ENCODE measurements at places on chromosomes 3 and 15.

GRCh38 chr15:80599359-80599758, 95.8 kb upstream of the ABHD17C start:
- no peak for DNase-seq

DNA sequence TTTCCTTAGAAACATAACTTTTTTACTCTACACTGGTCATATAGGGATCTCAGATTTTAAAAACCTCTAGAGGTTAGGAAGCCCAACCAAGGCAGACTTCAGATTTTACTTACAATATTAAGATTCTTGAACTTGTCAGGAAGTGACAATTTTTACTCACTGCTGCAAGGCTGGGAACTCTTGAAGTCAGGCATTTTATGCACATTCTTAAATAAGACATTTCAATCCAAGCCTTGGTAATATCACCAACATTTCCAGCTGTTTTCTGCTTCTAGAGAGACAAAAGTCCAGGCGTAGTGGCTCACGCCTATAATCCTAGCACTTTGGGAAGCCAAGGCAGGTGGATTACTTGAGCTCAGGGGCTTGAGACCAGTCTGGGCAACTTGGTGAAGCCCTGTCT, 33.6 kb upstream of the UBP1 start:
- no peak for DNase-seq

DNA sequence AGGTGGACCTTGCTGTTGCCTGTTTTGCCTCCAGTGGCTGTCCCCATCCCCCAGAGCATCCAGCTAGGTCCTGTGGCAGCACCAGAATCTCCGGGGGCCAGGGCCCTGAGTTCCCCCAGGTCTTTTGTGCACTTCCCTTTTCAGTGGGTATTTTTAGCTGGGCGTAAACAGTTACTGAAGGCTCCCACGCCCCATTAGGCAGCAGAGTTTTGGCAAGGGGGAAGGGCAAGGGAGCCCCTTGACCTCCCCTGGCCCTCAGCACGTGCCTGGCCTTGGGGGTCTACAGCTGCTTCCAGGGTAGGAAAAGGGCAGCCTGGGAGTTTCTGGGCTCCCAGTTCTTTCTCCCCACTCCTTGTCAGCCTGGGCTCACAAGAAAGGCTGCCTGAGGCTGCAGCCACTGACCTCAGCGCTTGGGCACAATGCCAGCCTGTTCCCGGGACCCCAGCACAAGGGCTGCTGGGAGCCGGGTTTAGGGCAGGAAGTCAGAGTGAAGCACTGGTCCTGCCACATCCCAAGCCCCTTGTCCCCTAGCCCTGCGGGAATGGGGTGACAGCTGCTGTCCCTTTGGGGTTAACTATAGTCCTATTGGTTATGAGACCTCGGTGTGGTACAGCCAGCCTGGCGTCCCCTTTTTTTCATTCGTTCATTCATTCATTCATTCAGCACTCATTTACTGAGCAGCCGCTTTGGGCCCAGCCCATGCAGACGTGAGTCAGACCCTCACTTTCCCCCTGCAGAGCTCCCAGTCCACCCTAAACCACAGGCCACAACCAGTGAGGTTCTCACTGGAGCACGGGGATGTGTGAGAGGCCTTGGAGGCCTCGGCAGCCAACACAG, 8.4 kb downstream of the CSK start:
- DNase-seq, result no peak

DNA sequence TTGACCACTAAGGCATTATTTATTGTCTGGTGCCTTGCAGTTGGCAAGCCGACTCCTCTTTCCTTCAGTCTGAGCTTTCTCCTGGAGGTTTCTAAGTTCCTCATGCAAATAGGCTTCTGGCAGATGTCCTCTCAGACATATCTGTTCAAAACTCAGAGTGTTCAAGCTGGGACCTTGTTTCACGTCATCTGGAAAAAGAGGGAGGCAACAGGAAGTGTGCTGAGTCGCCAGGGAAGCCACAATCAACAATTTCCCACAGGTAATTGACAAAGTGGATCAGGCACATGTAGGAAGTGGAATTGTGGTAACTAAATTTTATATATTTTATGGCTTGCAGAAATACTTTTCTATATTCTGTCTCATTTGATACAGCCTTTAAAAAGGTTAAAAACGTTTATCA, 14.6 kb downstream of the SCG5 start:
- no peak for DNase-seq

DNA sequence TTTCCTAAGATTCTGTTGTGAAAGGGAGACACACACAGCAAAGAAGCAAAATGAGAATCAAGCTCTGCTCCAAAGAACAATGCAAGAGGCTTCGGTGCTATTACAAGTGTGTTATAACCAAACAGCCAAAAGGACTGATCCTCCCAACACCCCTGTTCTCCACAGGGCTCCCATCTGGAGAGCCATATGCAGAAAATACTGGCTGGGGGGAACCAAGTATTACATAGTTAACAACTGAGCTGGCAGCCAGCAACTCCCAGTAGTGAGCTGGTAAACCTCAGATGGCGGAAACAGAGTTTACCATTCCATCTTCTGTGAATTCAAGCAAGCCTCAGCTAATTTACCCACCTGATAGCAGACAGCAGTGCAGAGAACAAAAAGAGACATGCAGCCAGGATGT, 156.4 kb downstream of the NTRK3 start:
- no peak for DNase-seq
